ENCODE measurements at places on chromosomes 7 and 10.

- no peak for DNase-seq
Measured at GRCh38 chr7:26515314-26515842, 223.7 kb downstream of the SNX10 start.

DNA sequence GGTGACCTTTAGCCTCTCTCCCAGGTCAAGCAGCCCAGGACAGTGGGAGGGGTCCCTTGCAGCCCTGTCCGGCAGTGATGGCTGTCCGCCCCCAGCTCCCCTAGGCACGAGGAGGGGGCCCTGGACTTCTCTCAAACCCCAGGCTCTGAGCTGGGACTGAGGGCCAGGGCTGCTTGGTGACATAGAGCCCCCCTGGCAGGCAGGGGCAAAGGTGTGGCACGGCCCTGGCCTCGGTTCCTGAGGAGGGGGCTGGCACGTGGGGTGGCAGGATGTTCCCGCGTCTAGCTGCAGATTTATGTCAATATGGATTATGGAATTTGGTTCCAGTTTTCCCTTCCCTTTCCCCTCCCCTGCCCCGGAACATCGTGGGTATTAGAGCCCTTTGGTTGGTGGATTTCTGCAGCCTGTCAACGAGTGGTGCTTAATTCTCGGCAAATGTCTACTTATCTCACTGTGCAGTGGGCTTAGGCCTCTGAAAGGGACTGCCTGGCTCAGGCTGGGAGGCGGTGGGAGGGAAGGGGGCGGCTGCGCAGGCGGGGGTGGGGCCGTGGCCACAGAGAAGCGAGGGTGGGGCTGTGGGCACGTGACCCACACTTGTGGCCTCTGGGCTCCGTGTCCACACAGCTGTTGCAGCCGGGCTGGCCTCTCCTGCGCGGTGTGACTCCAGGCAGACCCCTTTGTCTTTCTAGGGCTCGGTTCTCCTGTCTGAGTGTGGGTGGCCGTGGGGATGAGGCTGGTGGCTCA, 19.3 kb downstream of the UNCX start:
- no peak for DNase-seq

- no peak for DNase-seq
Measured at GRCh38 chr10:119166118-119166500, 595 bp upstream of the SFXN4 start.

DNA sequence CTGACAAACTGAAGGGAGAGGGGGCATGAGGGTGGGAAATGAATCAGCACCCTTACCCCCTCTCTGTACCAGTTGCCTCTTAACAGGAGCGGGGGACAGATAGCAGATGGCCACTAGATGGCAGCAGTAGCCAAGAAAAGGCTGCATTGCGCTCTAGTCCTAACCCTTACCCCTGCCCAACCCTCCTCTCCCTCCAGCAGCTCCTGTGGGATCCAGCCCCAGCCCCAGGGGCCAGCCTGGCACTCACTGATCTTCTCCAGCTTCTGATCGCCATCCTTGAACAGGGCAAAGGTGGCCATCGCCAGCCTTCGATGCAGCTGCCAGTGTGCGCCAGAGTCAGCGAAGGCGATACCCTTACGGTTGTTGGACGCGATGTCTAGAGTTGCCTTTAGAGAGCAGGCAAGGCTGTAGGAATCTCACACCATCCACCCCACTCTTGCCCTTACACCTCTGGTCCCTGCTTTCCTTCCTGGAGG, 2.2 kb downstream of the CYP17A1 start:
- peak; percentile 77 for DNase-seq

DNA sequence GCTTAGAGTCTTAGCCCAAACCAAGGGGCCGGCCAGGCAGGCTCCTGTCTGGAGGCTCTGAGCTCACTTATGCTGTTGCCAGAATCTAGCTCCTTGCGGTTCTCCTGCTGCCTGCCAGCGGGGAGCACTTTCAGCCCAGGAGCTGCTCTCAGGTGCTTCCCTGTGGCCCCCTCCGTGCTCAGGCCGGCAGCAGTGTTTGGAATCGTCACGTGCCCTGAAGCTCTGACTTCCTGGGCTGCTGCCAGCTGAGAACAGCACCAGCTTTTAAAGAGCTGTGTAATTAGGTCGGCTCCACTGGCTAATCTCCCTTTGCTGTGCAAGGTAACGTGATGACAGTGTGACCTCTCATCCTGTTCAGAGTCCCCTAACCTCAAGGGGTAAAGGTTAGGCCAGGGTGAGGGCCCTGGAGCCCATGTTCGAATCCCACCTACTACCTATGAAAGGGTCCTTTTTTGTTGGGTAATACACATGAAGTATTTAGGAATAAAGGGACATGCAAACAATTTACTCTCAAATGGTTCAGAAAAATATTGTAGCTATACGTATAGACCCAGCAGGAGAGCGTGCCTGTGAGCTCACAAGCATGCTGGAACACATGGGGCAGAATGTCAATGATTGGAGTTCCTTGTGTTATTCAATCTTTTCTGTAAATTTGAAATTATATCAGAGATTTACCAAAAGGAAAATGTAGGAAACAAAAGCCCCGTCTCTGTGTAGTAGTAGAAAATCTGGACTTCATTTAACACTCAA, 16.6 kb downstream of the ZNF862 start:
- DNase-seq, result no peak

- DNase-seq, result no peak
Measured at GRCh38 chr10:3264161-3264761, 91.7 kb upstream of the PITRM1 start.

DNA sequence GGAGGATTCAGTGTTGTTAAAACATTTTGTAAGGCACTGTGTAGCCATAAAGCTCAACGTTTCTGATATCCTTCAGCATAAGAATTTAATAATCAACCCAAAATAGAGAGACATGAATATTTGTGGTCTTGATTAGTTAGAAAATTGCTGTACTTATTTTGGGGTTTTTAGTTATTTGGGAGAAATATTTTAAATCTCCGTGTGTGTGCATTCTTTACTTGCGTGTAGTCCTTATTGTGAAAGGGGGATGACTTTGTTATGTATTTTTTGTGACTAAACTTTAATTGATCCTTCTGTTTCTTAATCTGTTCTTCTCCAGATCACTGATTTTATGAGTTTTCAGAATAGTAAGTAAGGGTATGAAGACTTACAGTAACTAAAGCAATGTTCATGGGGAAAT, 81.2 kb downstream of the ZNRF2 start:
- DNase-seq, result no peak

DNA sequence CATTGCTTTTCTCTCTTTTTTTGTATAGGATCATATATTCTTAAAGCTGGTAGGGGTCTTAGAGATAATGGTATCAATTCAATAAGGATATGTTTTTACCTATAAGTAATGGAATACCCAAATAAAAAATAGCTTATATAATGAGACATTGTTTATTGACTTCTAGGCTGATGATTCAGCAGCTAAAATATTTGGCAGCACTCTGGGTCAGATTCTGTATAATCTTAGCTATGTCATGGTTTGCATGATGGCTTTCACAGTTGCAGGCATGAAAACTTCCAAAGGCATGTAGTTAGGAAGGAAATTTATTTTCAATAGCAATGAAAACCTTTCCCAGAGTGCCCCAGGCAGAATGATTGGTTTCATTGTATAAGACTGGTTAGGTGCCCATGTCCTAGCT, 32.1 kb upstream of the A1CF start:
- DNase-seq, result no peak

DNA sequence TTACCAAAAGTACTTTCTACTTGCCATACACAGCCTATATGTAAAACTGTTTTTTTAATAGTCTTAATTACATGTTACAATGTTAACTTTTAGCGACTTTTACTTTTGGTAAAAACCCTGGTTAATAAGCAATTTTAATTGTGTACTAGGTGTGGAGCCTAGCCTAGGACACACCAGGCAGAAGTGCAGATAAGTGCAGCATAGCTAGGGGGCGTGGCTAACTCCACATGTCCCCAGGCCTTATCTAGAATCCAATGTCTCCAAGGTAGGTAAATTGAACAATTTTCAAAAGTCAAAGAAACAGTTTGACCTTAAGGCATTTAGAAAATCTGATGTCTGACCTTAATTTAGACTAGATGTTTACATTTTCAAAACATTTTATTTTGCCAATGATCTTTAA, 858.7 kb downstream of the CCSER2 start:
- no peak for DNase-seq

DNA sequence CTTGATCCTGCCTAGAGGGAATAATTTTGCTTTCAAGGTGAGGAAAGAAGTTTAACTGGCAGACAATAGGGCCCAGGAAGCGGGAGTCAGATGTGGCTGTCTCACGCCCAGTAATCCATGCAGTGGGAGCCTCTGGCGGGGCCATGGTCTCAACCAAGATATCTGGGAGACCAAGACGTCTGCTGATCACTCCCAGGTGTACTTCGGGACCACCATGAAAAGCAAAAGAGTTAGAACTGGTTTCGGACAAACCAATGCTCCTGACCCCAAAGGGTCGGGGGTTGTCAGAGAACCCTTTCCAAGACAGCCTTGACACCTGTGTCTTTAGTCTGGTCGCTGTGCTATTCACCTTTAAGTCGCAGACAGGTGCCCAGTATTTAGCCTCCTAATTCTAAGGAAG, 256.9 kb upstream of the MBL2 start:
- no peak for DNase-seq

DNA sequence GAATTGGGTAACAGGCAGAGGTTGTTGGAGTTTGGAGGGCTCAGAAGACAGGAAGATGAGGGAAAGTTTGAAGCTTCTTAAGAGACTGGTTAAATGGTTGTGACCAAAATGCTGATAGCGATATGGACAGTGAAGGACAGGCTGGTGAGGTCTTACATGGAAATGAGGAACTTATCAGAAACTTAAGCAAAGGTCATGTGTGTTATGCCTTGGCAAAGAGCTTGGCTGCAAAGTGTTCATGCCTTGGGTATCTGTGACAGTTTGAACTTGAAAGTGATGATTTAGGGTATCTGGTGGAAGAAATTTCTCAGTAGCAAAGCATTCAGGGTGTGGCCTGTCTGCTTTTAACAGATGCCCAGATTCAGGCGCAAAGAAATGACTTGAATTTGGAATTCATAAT, 64.5 kb upstream of the EEPD1 start:
- no peak for DNase-seq

GRCh38 chr10:108422286-108422685, 1257.8 kb upstream of the SORCS1 start:
- no peak for DNase-seq

DNA sequence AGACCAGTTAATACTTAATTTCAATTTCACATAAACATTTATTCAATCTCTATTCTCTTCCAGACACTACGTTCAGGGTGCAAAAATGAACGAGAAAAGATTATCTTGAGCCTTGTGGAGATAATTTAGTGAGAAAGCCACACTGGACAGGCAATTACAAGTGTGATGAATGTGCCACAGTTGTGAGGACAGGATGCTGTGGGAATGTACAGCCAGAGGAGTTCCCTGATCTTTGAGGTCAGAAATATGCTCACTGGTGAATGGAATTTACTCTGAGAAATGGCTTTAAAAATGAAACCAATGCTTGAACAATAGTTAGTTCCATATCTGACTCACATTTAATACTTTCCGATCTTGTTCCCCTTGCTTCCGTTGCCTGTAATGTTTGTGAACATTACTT, 864.8 kb downstream of the GATA3 start:
- DNase-seq, result no peak

DNA sequence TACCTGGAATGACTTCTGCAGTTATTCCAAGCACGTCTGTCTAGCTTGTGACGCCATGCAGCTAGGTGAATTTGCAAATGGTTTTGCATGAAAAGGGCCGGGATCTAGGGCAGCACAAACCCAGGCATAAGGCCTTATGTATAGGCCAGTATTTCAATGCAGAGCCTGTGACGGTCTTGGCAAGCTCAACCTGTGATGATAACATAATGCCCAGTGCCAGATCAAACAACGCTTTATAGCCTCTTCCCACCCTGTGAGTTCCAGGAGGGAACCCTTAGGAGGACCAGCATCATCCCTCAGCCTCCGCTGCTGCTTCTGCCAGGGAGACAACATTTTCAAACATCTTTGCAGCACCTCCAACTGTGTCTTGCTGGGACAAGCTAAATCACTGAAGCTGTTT, 390.7 kb downstream of the INHBA start:
- no peak for DNase-seq

GRCh38 chr10:103921750-103922195, 3.8 kb upstream of the STN1 start:
- peak; percentile 36 for DNase-seq

GRCh38 chr10:36671607-36672006, 453.8 kb upstream of the ANKRD30A start:
- no peak for DNase-seq

GRCh38 chr7:70923181-70923845, 208.6 kb upstream of the GALNT17 start:
- no peak for DNase-seq

DNA sequence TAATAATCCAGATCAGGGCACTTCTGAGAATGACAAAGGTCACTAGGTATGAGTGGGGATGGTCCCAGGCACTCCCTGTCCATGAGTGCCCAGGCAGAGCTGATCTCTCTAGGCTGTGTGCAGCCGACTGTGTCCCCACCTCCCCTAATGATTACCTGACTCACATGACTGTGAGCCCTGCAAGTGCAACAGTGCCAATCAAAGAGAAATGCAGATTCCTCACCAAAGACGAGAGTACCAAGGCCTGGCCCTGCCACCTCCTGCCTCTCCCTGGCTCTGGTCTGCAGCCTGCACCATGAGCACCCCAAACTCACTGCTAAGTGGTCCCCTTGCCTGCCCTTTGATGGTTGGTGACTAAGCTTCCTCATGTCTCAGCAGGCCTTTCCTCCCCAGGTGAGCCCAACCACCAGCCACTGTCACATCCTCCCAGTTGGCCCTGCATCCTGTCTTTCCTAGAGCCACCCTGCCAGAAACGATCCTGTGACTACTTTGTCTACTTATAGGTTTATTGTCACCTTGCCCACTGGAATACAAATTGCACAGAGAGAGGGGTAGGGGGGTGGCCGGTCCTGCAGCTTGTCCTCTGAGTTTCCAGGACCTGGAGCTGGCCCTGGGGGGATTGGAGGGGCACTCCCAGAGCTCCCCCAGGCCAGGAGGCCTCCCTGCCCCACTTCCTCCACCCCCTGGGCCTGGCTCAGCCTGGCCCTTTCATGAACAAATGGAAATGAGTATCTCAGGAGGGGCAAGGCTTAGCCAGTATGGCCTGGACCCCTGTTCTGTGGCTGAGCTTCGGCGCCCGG, 22.4 kb upstream of the GDF10 start:
- no peak for DNase-seq

- no peak for DNase-seq
Measured at GRCh38 chr10:17001961-17002749, 127.5 kb downstream of the CUBN start.

- no peak for DNase-seq
Measured at GRCh38 chr7:74138334-74138867, 35.8 kb upstream of the EIF4H start.

- peak; percentile 72 for DNase-seq
Measured at GRCh38 chr10:3783316-3783681, 1.7 kb downstream of the KLF6 start.

DNA sequence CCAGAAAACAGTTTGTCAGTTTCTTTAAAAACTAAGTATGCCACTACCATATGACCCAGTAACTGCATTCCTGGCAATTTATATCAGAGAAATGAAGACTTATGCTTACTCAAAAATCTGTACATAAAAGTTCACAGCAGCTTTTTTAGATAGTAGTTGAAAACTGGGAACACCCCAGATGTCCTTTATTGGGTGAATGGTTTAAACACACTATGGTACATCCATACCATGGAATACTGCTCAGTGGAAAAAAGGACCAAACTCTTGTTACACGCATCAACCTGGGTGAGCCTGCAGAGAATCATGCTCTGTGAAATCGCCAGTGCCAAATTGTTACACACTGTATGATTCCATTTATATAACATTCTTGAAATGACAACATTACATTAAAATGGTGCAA, 127.6 kb upstream of the RET start:
- DNase-seq, result no peak

GRCh38 chr7:51299391-51300133, 17.0 kb downstream of the COBL start:
- no peak for DNase-seq

Data from germinal center (tissue), 1 donor.